Activated naive CD4-positive, alpha-beta T cell treated with anti-CD3 and anti-CD28 coated beads for 36 hours (primary cell): ENCODE measurements at places on chromosomes 6 and 20.

DNA sequence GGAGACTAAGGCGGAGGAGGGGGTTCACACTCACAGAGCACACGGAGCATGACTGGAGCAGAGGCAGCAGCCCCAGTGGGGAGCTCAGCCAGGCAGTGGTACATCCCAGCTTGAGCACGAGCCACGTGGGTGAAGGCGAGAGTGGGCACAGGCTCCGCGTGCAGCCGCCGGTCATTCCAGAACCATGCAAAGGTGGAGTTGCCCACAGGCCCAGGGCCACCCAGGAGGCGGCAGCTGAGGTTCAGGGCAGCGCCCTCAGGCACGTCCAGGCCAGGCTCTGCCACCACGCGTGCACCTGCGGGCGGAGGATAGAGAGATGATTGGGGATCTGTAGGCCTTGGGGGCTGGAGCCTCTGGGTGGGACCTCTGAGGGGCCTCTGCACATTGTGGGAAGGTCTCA, 9.5 kb upstream of the ADAM33 start:
- DNase-seq, result no peak

GRCh38 chr6:45001663-45002062, 326.5 kb upstream of the RUNX2 start:
- no peak for DNase-seq

GRCh38 chr6:29561091-29561490, 1.6 kb upstream of the UBD start:
- DNase-seq, result no peak

- no peak for DNase-seq
These were observed 11.1 kb upstream of the ELOVL2 start for GRCh38 chr6:11055127-11055627.

DNA sequence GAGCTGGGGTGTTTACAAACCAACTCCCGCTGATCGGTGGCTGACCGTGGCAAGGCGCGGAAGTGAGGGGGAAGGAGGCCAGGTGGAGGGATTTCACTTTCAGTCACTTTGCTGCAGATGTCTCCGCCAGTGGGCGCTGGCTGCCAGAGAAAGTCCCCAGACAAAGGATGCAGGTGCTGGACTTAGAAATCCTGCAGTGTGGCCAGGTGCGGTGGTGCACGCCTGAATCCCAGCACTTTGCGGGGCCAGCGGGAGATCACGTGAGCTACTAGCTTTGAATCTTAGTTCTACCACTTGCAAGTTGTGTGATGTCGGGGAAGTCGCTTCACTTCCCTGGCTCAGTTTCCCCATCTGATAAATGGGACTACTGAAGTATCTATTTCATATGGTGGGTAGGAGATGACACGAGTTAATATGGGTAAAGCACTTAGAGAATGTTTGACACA, 180.4 kb downstream of the ZNF217 start:
- DNase-seq, result peak; percentile 73

DNA sequence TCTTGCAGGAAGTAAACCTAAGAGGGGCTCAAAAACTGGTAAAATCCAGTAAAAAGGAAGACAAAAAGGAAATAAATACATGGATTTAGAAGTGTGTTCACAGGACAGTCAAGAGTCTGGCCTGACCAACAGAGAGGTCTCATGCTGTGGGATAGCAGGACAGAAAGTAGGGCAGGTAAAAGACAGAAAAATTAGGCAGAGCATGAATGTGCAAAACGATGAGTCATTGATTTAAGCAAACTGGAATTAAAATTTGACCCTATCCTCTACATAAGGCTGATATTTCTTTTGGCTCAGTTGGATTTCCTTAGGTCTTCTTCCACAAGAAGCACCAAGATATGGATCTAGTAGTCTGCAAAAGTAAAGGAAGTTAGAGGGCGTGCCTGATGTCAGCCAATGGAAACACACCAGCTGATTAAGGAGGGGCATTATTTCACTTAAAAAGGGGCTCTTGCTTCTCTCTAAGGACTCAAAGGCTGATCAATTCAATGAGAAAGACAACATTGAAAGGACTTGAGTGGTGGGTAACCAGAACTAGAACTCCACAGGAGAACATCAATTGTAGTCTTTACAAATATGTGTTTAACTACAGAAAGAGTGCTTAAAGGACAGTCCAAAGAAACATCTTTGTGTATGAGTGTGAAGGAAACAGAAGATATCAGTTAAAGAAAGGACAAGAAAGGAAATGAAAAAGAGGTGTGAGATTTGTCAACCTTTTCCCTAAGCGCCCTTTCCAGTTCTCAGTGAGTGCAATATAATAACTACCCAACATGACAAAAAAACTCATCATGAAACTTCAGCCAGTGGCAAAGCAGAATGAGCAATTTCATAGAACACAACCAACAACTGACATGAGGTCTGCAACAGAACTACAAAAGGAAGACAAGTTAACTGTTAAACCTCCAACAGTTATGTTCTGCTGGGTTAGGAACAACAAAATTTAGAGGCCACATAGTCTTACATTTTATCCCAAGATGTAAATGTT, 19.4 kb upstream of the MYB start:
- DNase-seq, result no peak

- no peak for DNase-seq
These were observed 5.7 kb upstream of the KCNK15 start for GRCh38 chr20:44739942-44740341.

DNA sequence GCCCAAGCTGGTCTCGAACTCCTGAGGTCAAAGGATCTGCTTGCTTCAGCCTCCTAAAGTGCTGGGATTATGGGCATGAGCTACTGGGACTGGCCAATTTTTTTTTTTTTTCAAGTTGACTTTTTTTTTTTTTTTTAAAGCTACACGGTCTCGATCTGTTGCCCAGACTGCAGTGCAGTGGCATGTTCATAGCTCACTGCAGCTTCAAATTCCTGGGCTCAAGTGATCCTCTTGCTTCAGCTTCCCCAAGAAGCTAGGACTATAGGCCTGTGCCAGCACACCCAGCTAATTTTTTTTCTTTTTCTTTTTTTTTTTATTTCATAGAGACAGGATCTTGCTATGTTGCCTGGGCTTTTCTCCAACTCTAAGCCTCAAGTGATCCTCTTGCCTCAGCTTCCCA, 59.5 kb downstream of the NCOA3 start:
- DNase-seq, result no peak

GRCh38 chr6:37036146-37036545, 30.7 kb downstream of the FGD2 start:
- DNase-seq, result no peak

DNA sequence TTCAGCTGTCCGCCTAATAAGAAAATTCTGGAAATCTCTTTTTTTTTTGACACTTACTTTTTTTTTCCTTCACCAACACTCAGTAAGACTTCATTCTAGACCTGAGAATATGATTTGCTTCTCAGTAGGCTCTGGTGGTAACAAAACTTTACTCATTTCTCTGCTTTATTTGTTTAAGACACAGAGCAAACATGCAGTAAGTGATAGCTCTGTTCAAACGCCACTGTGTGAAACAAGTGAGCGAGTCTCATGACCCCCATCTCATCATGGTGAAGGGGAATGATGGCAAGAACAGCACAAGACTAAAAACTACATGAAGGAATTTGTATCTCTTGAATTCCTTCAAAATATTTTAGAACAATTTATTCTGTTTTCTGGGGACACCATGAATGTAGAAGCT, 541.6 kb upstream of the POU3F2 start:
- no peak for DNase-seq

GRCh38 chr6:112144145-112144926, 56.9 kb downstream of the FAM229B start:
- DNase-seq, result no peak

DNA sequence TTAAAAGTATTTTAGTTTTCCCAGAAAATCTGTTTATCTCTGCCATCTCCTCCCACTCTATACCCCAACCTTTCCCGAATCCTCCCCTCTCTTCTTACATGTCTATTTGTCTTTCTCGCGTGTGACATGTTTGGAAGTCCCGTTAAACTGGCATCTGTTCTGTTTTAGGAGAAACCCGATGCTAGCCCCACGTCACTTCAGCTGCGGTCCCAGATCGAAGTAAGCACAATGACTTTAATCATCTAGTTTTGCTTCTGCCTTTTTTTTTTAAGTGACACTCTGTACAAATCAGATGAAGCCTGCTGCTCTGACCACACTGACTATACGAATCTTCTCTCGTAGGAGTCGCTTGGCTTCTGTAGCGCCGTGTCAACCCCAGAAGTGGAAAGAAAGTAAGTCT, 97.4 kb downstream of the SASH1 start:
- DNase-seq, result no peak

DNA sequence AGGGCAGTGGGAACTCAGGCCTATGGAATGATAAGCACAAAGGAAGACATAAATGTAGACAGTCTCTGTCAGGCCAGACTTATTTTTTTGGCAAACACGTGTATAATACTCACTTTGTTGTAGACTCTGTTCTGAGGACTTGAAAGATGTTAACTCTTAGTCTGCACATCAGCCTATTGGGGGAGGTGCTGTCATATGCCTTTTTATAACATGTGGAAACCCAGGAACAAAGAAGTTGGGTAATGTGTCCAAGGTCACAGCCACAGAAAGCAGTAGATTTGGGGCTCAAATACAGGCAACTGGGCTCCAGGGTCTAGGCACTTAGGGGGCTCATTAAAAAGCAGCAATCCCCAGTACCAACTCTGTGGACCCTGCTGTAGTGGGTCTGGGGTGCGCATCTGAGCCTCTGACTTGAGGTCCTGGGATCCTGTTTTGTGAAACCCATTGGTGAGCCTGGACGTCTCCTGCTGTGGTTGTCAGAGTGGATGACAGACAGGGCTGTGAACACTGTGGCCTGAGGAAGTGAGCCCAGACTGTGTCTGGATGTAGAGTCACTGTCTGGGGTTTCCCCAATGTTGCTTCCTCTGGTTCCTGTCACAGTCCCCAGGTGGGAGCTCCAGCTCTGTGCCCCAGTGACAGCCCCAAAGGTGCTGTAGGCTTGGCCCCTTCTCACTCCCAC, 50.0 kb downstream of the CDH26 start:
- DNase-seq, result peak; percentile 19

GRCh38 chr6:47592131-47592840, 106.1 kb upstream of the ADGRF4 start:
- DNase-seq, result no peak

GRCh38 chr6:40438246-40438887, 148.8 kb downstream of the LRFN2 start:
- no peak for DNase-seq

GRCh38 chr6:37314487-37315156, 39.2 kb upstream of the RNF8 start:
- DNase-seq, result peak; percentile 68

DNA sequence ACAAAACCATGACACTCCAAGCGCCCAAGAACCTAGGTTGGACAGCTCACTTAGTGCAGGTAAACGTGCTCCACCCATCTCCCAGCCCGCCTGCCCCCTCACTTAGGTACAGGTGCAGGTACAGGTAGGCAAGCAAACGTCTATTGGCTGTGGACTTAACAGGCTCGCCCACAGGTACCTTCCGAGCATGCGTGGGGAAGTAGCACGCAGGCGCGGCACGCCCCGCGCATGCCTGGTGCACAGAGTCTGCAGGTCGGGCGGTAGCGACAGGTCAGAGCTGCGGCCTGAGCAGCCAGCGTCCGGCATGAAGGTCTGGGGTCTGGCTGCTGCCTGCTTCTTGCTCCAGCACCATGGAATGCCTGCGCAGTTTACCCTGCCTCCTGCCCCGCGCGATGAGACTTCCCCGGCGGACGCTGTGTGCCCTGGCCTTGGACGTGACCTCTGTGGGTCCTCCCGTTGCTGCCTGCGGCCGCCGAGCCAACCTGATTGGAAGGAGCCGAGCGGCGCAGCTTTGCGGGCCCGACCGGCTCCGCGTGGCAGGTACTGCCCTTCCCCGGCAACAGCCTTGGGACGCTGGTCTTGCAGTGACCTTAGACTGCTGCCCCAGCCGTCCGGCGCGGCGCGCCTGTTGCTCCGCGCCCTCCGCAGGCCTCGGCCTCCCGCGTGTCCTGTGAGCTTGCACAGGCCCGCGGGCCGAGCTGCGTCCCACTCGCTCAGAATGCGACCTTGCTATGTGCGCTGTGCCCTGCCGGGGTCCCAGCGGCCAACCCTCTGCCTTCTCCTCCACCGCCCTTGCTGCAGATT, at the start of gene MRS2:
TSS of gene MRS2 (plus strand) at position 240 of the 804 bp plus-strand sequence. CDS start at position 351, 111 bp downstream.
- DNase-seq, result peak; percentile 76

GRCh38 chr6:45663251-45664221, 285.8 kb upstream of the SUPT3H start:
- peak; percentile 67 for DNase-seq

DNA sequence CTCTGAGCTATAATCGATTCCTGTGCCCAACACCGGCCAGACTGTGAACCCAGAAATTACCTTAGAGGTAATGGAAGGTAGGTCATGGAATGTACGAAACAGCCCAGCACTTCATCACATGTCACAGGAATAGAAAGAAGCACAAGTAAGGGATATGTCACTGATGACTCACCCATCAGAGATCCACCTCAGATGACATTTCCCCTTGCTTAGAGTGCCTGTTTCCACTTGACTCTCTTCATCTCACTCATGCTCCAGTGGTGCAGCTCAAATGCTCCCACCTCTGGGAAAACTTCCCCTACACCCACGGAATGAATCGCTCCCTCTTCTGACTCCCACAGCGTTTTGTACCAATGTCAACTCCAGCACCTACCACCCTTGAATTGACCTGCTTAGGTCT, 381.6 kb upstream of the CNR1 start:
- no peak for DNase-seq

DNA sequence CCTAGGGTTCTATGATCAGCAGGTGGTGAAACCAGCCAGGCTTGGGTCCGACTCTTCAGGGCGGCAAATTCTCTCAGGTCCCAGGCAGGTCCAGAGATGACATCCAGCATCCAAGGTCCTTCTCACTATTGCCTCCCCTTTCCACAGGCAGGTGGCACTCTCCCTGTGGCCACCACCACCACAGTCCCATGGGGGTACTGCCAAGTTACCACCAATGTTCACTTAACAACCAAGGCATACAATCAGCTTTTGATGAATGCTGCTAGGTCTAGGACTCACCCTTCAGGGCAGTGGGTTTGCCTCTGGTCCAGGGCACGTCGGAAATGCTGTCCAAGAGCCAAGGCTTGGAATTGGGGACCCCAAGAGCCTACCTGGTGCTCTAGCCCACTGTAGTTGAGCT, 40.4 kb upstream of the UTRN start:
- DNase-seq, result no peak

GRCh38 chr6:25336996-25337395, 57.8 kb downstream of the CARMIL1 start:
- no peak for DNase-seq

- no peak for DNase-seq
These were observed 29.5 kb downstream of the ANKRD60 start for GRCh38 chr20:58198901-58199355.

GRCh38 chr6:25302677-25303128, 23.5 kb downstream of the CARMIL1 start:
- DNase-seq, result no peak

- DNase-seq, result no peak
These were observed 134.1 kb upstream of the CEP162 start for GRCh38 chr6:84361372-84362192.

DNA sequence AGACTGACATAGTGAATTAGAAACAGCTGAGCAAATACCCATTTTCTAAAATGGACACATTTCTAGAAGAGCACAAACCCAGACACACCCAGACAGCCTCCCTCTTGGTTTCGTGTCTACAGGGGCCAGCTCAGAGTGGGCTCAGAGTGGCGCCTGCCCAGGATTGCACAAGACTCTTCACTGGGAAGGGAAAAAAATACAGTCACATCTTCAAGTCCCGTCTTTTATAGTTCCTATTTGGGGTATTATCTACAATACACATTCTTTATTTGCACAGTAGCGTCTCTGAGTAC, 246.1 kb upstream of the AFDN start:
- no peak for DNase-seq

GRCh38 chr6:85465762-85466161, 15.9 kb downstream of the NT5E start:
- peak; percentile 16 for DNase-seq

GRCh38 chr6:137370871-137371633, 123.1 kb downstream of the OLIG3 start:
- no peak for DNase-seq

GRCh38 chr6:85703406-85703805, 60.7 kb upstream of the SYNCRIP start:
- no peak for DNase-seq
